ENCODE measurements at places on chromosomes 1 and 21.

DNA sequence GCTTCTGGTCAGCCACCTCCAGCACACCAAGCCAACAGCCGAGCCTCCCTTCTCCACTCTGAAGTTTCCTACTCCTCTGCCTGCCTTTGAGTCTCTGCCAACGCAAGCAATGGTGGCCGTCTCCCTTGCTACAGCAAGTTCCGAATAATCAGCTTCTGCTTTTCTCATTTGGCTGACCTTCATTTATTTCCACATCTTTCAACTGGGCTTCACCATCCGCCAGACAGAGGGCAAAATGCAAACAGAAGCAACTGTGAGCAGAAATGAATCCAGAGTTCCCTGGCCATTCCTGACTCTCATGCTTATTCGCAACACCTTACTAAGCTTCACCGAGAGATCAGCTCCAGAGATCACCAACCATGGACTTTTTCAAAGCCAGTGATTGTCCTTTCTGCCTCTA, 621.0 kb downstream of the NPHP4 start:
- no peak for DNase-seq

- DNase-seq, result no peak
Observed at GRCh38 chr1:43947061-43947873, 517 bp downstream of the IPO13 start.

DNA sequence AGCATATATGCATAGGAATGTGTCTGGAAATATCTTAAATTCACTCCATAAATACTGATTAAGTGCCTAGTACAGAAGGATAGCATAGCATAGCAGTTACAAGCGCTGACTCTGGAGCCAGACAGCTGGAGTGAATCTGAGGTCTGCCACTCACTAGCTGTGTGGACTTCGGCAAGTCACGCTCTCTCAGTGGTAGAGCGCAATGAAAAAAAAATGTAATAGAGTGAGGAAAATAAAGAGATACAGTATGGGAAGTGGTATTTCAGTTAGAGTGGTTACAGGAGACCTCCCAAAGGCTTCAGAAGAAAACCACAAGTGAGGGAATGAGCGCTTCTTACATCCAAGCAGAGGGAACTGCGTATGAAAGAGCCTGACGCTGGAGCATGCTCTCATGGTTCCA, 338.9 kb upstream of the PRMT6 start:
- no peak for DNase-seq

DNA sequence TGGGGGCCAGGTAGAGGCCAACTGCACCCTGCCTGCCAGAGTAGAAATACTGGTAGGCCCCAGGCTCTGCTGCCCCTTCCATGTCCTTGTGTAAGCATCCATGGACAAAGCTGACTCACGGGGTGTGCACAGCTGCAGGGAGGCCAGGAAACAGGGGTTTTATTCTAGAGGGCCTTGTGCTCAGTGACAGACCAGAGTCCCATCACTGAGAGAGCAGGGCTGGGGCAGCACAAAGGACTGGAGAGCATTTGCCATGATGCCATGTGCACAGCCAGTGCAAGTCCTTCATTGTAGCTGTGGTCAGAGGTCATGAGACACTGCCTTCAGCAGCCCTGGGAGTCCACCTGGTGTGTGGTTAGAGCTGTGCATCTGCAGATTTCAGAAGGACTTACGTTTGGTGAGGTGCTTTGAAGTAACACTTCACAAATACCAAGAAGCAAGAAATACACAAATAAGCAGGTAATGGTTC, 8.1 kb downstream of the ARF1 start:
- DNase-seq, result no peak

DNA sequence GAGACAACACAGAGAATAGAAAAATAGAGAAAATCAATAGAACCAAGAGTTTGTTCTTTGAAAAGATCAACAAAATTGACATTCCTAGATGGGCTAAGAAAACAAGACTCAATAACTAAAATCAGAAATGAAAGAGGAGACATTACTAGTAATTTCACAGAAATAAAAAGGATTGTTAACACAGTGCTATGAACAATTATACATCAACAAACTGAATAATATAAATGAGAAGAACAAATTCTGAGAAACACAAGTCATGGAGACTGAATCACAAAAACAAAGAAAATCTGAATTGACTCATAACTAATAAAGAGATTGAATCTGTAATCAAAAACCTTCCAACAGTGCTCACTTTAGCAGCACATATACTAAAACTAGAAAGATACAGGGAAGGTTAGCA, 51.6 kb upstream of the TTC39A start:
- DNase-seq, result no peak

DNA sequence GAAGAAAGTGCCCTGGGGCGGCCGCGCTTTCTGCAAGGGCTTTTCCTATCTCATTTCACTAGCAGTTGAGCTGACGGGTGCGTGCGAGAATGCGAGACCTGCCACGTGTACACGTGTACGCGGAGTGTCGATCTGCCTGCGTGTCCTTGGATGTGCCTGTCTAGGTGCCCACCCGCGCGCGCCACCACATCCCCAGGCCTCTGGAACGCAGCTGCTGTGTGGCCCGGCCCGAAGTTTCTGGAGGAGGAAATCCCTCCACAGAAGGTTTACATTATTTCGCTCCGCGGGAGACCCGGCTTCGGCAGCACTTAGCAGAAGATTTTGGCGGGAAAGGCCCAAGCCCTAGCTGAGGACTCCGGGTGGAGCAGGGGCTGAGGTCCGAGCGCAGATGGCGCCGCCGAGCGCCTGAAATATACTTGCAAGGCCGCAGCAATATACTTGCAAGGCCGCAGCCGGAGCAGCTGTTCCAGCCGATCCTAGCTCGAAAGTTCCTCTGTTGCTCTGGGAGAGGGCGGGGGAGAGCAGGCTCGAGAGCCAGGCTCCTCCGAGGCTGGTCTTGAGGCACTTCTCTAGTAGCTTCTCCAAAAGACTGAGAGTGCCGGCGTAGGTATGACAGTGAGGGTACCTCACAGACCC, 3.9 kb downstream of the TBX15 start:
- DNase-seq, result no peak

- DNase-seq, result no peak
Observed at GRCh38 chr1:56120021-56120420, 459.3 kb downstream of the PLPP3 start.

DNA sequence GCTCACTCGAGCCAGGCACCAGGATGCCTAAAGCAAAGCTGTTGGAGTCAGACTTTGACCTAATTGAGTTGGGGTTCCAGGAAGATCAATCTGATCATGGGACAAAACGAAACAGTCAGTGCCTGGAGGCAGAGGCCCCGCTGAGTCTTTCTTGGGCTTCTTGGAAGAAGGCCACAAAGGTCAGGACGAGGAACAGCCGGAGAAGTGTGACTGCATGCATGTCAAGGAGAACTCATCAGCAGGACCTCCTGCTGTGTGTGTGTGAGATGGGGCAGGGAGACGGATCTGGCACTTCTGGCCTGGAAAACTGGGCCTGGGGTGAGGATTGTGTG, 190.8 kb downstream of the CAMTA1 start:
- no peak for DNase-seq

DNA sequence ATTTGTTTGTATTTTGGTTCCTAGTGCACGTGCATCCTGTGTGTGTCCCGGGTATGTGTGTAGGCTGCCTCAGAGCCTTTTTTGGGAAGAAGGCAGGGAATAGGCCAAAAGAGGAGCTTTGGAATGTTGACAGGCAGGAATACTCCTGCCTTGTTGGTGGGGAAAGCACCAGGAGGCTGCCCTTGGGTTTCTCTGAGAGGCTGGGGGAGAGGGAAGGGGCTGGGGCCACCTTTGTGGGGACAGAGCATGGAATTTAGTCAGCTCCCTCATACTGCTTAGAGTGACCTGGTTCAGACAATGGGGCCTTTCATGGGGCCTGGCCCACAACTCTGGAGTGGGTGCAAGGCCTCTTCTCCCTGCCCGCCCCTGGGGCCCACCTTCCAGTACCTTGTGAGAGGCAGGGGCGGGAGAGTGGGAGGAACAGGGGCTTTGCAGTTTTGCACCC, 31.3 kb downstream of the ACOT11 start:
- no peak for DNase-seq

DNA sequence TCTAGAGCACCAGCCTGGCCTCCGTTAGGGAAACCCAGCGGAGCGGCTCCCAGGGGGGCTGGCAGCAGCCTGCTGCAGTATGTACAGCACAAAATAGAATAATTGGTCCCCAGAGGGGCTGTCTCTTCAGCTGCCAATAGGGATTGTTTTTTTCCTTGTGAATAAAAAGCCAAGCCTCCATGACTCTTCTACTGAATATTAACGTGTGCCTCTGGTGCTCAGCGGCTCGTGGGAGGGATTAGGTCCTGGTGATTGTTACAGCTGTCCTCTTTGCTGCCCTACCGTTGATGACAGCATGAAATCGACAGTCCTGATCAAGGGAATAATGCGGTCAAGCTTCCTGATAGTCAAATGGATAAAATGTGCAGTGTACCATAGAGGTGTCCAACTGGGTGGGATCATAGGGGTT, 190.7 kb upstream of the RUNX1 start:
- DNase-seq, result peak; percentile 59

- DNase-seq, result peak; percentile 90
Observed at GRCh38 chr1:54309631-54310366, 96.4 kb downstream of the SSBP3 start.

DNA sequence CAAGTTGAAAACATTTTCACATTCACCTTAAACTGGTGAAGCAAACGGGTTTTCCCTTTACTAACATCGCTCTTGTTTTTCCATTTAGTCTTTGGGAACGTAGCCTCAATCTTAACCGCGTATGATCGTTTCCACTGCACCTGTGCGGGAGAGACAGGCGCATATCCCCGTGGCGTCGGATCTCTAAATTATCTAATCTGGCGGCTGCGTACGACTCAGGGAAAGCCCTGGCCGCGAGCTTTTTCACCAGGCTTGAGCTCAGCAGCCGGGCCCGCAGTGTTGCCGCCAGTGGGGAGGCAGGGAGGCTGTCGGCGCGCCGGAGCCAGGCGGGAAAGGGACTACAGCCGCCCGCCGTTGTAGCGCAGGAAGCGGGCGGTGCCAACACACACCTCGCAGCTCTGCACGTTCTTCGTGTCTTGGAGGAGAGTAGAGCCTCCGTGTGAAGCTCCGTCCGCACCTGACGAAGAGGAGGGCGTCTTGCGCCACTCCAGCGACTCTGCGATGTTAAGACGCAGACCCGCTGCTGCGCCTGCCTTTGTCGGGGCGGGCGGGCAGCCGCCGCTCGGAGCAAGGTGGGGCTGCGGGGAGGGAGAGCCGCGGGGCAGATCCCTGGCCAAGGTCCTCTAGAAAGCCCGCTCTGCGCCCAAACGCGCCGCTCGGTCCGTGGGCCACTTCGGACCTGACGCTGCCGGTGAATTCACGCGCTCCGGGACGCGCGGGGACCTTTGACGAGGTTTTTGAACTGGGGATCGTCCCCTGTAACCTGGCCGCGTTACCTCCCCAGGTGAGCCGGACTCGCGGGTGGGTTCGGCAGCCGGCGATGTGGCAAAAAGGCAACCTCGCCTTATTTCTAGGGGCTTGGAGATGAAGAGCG, 18.5 kb upstream of the TBX15 start:
- DNase-seq, result no peak

DNA sequence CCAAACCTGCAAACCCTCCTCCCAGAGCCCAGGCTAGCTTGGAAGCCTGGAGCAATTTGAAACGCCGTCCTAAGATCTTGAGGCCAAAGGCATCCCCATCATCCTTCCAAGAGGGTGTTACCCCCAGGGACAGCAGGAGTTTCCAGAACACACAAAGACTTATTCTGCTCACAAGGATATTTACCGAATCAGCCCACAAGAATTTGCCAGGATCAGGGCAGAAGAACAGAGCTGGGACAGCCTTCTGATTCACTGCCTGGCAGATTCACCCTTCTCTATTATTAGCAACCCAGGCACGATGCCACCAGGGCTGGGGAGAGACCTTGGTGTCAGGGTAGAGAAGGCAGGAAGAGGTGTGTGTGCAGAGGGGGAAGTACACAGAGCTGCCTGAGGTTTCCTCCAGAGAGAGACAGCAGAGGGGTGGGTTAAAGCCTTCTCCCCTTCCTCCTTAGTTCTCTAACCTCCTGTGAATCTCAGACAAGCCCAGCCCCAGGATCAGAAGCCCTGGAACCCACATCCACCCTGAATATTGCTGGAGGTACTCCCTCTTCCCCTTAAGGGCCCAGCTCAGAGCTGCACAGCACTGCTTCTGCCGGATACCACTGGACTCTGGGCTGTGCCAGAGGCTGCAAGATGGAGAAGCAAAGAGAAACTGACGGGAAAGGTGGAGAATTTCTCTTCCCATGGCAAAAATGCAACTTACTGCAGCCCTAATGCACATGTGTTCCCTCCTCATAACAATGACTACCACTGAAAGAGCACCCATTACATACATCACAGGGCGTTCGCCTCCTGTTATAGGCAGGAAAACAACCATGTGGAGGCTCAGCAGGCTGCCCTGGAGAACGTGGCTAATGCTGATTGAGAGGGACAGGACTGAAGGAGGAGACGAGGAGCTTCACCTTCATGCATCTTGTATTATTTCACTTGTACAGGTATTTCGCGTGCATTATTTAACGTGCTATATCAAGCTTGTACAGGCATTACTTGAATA, 61.8 kb downstream of the ITPKB start:
- DNase-seq, result no peak

DNA sequence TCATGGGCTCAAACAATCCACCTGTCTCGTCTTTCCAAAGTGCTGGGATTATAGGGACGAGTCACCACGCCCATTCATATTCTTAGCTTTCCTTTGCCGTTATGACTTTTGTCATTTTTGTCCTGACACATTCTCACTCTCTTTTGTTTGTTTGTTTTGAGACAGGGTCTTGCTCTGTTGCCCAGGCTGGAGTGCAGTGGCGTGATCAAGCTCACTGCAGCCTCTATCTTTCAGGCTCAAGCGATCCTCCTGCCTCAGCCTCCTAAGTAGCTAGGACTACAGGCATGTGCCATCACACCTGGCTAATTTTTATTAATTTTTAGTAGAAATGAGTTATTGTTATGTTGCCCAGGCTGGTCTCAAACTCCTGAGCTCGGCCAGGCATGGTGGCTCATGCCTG, 11.8 kb upstream of the MED18 start:
- no peak for DNase-seq

DNA sequence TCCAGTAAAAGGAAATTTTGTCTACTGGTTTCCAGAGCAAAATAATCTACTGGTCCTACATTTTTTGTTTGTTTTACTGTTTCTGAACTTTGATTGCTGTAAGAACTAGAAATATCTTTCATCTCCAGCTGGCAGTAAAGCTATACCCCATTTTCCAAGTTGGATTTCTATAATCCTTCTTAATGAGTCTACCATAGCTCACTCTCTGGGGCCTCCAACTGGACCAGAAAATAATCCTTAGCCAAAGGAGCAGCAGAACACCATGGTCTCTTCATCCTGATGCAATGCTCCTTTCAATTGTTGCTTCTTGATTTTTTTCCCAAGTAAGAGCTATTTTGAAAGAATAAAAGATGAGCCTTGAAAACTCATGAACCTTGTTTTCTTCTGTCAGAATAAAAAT, 110.0 kb upstream of the COL11A1 start:
- no peak for DNase-seq

- DNase-seq, result no peak
Observed at GRCh38 chr1:91092503-91092902, 70.7 kb upstream of the ZNF644 start.

DNA sequence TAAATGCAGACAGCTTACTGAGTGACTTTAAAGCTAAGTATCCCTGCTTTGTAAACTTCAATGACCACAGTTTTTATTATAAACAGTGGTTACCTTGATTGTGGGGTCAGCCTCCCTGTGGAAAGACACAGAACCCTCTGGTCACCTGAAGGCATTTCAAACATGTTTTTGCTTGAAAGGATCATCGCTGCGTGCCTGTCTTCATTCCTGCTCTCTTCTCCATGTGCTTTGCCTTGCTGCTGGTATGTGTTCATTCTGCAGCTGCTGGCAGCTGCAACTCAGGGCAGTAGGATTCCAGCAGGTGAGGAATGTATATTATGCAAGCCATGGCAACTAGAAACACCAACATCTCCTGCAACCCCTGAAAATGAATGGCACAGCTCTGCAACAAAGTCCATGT, 81.0 kb upstream of the VAV3 start:
- no peak for DNase-seq
